Osteoblast (primary cell): ENCODE measurements at places on chromosomes 4 and X. TPM values are rescaled to one million over a fixed set of nuclear protein-coding genes. Genes with fewer than 3 reads are reported as not detected.

GRCh38 chrX:52504551-52504950 lies 8.9 kb downstream of the XAGE1A start:
- DNase-seq, result no peak

- no peak for DNase-seq
Measured at GRCh38 chr4:92528541-92528940, 224.8 kb downstream of the GRID2 start.

RGN gene
- 2.5 and 4.4 TPM in 2 replicates for total RNA-seq

GRCh38 chr4:147927377-147928137 lies 195.7 kb downstream of the ARHGAP10 start:
- DNase-seq, result no peak

- DNase-seq, result peak; percentile 57
Measured at GRCh38 chr4:3364199-3364598, 71.4 kb downstream of the RGS12 start.

GRCh38 chr4:89562746-89563145 lies 255.1 kb upstream of the GPRIN3 start:
- no peak for DNase-seq
